ENCODE measurements at places on chromosomes 3 and 15.
A peak's percentile ranks its signal among the peaks of the same experiment; 100 is the strongest.

DNA sequence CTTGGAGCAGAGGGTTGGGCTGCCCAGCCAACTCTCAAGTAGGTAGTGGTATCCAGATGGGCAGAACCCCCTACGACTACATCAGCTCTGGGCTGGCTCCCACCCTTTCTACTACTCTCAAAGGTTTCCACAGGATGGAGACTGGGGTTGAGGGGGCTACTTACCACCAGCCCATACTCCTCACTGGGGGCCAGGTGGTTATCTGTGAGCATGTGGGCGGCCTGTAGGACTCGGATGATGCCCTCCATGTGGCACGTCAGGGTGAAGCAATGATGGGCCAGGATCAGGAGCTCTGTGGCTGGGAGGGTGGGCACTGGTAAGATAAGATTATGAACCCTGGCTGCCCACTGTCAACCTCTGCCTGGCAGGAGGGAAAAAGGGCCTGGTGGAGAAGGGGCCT lies 33.4 kb downstream of the EIF3J start:
- no peak for DNase-seq

GRCh38 chr3:128492671-128493569 lies at the start of gene GATA2:
GATA2 (minus strand) TSS chr3:128493201; CDS start chr3:128487031, 6,170 bp downstream.
- DNase-seq, result no peak

- no peak for DNase-seq
Measured at GRCh38 chr3:97552186-97552585, 212.4 kb upstream of the ARL6 start.

- DNase-seq, result peak; percentile 9
Measured at GRCh38 chr3:170222647-170223541, 670 bp downstream of the PRKCI start.

- no peak for DNase-seq
Measured at GRCh38 chr3:96169111-96169766, 645.2 kb upstream of the EPHA6 start.

- peak; percentile 56 for DNase-seq
Measured at GRCh38 chr3:193701953-193702635, 109.1 kb downstream of the OPA1 start.

DNA sequence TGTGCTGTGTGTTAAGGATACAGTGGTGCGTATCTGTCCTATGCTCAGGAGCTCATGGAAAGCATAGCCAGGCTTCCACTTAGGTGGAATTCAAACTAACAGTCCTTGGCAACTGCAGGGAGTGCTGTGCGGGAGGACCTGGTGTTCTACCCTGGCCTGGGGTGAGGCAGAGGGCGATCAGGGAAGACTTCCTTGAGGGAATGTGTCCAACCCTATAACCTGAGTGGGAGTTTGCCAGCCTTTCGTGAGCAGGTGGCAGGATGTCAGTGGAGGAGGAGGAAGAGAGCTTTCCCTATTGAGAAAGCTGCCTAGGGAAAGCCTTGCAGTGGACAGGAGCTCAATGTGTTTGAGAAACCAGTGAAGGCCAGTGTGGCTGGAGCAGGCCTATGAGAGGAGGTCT lies 271.1 kb upstream of the C2CD4B start:
- no peak for DNase-seq

GRCh38 chr3:69737392-69737791 lies 1.9 kb upstream of the MITF start:
- DNase-seq, result no peak

GRCh38 chr3:139534992-139535879 lies 4.3 kb downstream of the RBP1 start:
- DNase-seq, result no peak

GRCh38 chr15:93176065-93176464 lies 87.1 kb upstream of the RGMA start:
- no peak for DNase-seq

- no peak for DNase-seq
Measured at GRCh38 chr15:97386940-97387339, 573.6 kb upstream of the ARRDC4 start.

GRCh38 chr3:119530456-119530855 lies 29.0 kb downstream of the CD80 start:
- DNase-seq, result no peak

DNA sequence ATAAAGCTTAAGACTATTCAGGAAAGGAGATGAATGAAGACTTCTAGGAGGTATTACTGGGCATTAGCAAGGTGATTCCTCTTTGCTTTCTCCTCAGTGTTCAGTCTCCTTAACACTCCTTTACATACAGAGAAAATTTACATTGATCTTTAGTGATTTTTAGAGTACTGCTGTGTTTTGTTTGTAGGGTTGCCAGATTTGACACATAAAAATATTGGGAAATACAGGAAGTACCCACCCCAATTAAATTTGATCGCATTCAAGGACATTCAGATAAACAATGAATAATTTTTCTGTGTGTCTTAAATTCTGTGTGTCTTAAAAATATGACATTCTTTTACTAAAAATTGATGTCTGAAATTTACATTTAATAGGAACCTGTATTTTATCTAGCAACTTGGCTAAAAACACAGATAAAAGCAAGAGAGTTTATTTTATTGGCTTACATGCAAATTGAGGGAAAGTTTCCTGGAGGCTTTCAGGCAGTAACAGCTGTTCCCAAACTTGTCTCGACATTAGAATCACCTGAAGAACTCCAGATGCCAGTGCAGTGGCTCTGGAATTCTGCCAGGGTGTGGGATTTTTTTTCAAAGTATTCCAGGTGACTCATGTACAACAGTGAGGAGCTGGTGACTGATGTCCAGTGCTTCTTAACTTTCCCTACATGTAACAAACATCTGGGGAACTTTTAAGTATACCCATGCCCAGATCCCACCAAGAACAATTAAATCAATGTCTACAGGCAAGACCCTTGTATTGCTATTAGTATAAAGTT lies 23.4 kb upstream of the PLOD2 start:
- DNase-seq, result no peak

- DNase-seq, result no peak
Measured at GRCh38 chr3:120470870-120471269, 20.1 kb upstream of the FSTL1 start.

GRCh38 chr3:186882150-186882524 lies 39.6 kb downstream of the ADIPOQ start:
- no peak for DNase-seq

- DNase-seq, result no peak
Measured at GRCh38 chr3:99714575-99714974, 76.2 kb downstream of the COL8A1 start.

DNA sequence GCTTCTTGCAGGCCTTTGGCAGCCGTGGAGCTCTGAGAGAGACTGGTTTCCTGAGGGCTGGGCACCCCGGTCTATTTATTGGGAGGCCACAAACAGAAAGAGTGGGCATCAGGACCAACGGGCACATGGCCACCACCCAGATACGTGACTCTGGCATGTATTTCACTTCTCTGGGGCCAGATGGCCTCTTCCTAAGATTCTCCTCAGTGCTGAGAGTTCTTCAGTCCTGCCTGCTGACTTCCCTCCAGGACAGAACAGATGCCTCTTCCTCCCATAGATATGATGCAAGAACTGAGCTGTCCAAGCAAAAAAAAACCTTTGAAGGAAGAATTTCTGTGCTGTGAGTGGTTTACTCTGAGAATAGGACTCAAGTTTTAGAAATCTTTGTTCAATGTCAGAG lies 107.7 kb downstream of the IGF2BP2 start:
- peak; percentile 48 for DNase-seq

- DNase-seq, result no peak
Measured at GRCh38 chr15:99387421-99388168, 136.3 kb downstream of the LRRC28 start.

DNA sequence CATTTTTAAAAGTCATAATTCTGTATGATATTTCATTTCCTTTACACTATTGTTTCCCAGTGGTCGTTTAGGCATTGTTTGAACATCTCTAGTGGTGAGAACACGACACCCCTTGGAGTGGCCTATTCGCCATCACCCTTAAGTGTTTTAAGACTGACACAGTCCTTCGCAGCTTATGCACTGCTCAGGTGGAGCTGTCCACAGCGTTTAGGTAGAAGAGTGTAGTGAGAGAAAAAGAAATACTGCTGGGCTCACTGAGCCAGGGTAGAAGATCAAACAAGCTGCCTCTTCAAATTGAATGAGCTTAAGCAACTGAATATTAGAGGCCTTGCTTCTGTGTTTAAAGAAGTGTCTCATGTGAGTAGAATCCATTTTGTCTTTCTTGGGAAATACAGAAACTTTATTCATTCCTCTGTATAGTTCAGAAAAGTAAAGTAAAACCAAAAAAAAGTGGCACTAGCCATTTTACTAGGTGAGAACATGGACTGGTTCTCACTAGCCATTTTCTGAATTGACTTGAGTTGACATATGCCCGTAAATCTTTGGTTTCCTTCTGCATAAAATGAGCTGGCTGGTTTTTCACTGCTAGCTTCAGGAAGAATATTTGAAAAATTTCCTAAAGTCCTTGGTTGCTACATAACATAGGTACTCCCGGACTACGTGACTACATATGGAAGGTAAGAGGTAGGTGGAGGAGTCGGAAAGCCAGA lies 155.9 kb downstream of the P3H2 start:
- DNase-seq, result no peak

DNA sequence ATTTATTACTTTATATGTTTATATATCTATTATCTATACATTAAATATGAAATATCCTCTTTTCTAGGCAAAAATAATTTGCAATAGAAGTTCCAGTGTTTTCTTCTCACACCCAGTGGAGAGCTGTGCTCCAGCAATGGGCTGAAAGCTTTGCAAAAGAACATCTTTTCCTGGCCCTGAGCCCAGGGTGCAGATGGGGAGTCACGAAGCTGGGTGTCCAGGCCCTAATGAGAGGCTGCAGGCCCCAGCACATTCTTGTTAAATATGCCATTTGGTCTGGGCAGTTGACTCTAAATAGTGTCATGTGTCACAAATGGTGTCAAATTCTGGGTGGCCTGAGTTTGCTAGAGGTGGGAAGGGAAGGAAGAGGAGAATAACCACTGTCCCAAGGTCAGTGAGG lies 5.7 kb downstream of the NTRK3 start:
- no peak for DNase-seq

DNA sequence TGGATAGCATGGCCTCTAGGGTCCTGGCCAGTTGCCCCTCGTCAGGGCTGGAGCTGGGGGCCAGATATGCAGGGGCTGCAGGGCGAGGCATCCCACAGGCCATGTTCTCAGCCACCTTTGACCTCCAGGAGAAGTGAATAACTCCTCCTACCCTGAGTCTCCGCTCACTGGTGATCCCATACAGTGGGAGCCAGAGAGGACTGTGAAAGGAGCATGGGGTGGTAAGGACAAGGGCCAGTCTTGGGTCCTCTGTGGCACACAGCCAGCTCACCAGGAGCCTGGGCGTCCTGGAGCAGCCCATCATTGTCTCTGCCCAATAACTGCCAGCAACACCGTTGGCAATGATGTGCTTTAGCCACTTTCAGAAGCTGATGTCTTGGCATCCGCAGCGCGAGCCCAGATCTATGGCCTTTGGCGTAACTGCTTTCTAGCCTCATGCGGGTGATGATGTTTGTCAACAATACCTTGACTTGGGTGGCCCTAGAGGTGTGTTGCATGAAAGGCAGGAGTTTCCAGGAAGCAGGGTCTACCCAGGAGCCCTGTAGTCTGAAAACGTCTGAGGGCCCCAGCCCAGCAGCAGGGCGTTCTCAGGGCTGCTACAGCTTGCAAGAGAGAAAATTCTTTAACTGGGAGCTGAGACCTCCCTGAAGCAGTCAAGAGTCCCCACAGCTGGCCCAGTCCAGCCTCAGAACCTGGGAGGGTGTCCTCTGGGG lies 61.1 kb upstream of the IQSEC1 start:
- no peak for DNase-seq

GRCh38 chr3:109985943-109986555 lies 648.7 kb upstream of the DPPA4 start:
- DNase-seq, result no peak

GRCh38 chr3:146832857-146833458 lies 227.8 kb upstream of the PLSCR5 start:
- DNase-seq, result no peak

GRCh38 chr3:140568842-140569520 lies 108.9 kb upstream of the TRIM42 start:
- DNase-seq, result no peak

GRCh38 chr3:64539451-64540196 lies 148.2 kb downstream of the ADAMTS9 start:
- DNase-seq, result no peak

- DNase-seq, result no peak
Measured at GRCh38 chr3:8709801-8710507, 23.6 kb upstream of the CAV3 start.

- DNase-seq, result no peak
Measured at GRCh38 chr15:89753855-89754254, 2.8 kb upstream of the MESP1 start.

DNA sequence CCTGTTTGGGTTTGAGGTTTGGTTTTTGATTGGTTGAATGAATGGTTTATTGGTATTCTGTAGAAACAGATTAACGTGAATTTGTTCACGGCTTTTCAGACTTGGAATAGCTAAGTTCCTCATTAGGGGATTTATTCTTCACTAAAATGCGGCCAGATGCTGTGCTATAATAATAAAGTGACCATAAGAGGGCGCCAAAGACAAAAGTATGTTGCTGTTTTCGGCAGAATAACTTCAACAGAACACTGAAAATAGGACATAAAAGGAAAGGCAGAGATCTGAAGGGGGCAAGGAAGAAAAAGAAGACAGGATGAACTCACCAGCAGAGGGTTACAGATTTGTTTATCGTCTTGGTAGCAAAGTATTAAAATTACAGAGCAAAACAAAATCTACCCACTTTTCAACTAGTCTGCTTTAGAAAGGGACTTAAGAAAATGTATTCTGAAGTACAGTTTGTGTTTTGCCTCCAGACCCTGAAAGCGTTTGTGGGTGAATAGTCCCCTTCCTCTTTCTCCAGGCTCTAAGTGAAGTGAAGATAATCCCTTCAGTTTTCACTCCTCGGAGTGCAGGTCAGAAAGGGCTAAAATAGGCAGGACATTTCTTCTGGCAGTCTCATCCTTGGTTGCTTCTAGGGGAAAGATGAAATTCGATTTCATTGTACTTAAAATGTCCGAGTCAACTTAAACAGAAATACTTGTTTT lies 147.6 kb downstream of the IL20RB start:
- DNase-seq, result peak; percentile 74
